ENCODE measurements at places on chromosomes 7 and 10. TPM values are rescaled to one million over a fixed set of nuclear protein-coding genes. Genes with fewer than 3 reads are reported as not detected.

DNA sequence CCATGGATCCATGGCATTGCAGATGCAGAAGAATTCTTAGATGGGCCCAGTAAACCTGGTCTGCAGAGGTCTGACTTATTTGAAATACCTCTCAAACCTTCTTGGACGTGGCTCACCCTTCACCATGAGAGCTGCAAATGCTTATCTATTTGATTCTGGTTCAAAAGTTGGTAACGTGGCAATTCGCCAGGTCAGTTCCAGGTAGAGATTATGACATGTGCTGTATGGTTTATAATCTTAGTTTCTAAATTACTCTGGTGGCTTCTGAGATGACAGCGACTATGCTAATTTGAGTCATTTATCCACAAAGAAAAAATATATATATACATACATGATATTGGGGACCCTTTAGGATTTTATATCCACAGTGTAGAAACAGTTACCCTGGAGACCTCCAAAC lies 68.8 kb downstream of the NRP1 start:
- DNase-seq = no peak

DNA sequence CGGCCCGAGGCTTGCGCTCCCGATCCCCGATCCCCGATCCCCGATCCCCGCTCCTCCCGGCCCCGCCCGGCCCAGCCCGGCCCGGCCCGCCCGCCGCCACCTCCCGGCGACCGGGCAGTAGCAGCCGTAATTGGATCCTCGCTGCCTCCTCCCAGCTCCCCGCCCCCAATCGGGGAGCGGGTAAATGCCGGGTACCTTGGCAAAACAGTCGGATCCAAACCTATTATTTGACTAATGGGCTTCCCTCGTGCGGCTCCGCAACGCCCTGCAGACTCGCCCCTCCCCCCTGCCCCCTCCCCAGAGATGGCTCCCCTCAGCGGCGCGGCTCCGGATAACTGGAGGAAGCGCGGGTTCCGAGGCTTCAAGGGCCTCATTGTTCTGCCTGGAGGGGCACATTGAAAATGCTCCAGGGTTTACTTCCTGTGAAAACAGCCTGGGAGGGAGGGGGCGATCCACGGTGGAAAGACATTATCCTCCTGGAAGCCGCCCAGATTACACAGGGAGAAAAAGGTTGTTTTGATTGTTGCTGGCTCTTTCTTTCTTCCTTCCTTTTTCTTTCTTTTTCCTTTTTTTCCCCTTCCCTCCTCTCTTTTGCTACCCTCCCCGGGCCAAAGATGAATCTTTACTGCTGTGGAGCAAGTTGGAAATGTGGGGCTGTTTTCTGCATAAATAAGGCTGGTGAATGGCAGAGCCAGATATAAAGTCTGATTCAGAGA lies 94.7 kb upstream of the ZMIZ1 start:
- DNase-seq = peak; percentile 74

GRCh38 chr7:128928882-128929788 lies 8.6 kb upstream of the IRF5 start:
- DNase-seq = no peak

DNA sequence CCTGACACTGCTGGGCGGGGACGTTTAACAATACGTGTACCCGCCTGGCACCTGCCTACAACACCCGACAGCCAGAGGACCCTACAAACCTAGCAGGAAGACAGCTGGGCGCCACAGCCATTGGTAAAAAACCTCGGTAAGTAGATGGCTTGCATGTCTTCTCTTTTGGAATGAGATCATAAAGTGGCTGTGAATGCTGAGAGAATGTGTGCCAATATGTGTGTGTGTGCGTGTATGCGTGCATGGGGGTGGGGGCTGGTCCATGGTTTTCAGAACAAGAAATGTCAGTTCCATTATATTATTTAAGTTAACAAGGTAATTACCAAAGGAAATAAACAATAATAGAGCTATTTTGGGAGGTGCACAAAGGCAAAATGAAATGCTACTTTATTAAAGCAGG lies 39.2 kb downstream of the PAPOLB start:
- DNase-seq = no peak

- DNase-seq = no peak
Measured at GRCh38 chr7:55105952-55106351, 87.1 kb downstream of the EGFR start.

GRCh38 chr10:104277785-104278184 lies 8.8 kb downstream of the GSTO2 start:
- no peak for DNase-seq

DNA sequence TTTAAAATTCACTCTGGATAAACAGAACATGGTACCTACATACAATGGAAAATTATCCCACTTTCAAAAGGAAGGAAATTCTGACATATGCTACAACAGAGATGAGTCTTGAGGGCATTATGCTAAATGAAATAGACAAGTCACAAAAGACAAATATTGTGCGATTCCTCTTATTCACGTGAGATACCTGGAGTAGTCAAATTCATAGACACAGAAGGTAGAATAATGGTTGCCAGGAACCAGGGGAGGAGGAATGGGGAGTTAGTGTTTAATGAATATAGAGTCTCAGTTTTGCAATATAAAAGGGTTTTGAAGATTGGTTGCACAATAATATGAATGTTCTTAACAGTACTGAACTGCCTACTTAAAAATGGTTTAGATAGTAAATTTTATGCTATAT lies 69.8 kb upstream of the WAC start:
- no peak for DNase-seq

- DNase-seq = no peak
Measured at GRCh38 chr7:99863847-99864440, 12.9 kb downstream of the OR2AE1 start.

DNA sequence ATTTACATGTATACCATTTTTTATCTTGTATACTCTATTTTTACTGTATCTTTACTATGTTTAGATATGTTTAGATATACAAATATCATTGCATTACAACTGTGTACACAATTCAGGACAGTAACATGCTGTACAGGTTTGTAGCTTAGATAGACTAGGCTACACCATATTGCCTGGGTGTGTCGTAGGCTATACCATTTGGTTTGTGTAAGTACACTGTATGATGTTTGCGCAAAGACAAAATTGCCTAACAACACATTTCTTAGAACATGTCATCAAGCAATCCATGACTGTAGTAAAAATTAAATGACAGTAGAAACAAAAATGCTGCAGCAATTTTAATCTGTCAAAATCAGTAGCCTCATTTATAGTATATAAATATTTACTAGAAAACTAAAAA lies 812.2 kb downstream of the GRM8 start:
- DNase-seq = no peak

GRCh38 chr10:13674645-13675588 lies 88.2 kb downstream of the PRPF18 start:
- DNase-seq = no peak

- DNase-seq = no peak
Measured at GRCh38 chr10:34049887-34050286, 715.4 kb upstream of the NRP1 start.

- no peak for DNase-seq
Measured at GRCh38 chr10:30789806-30790205, 160.3 kb upstream of the LYZL2 start.

GRCh38 chr10:25972631-25973030 lies 38.6 kb downstream of the MYO3A start:
- DNase-seq = no peak

DNA sequence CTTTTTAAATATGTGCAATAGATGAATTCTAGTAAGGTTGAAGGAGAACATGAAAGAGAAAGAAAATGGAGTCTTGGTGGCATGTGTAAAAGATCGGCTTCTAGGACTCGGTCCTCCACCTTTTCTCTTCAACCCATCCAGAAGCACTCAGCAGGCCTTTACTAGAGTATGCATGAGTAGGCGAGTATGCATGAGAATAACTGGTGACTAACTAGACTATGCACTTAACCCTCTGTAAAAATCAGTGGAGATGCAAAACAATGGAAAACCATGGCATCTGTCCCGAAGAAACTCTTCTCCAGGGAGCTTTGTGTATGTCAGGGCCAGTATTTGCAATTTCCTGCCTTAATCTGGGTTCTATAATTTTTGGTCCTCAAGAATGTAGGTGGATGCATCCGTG lies 40.0 kb upstream of the GRB10 start:
- DNase-seq = no peak

GRCh38 chr7:87152897-87153641 lies 816 bp downstream of the DMTF1 start:
- DNase-seq = peak; percentile 57

DNA sequence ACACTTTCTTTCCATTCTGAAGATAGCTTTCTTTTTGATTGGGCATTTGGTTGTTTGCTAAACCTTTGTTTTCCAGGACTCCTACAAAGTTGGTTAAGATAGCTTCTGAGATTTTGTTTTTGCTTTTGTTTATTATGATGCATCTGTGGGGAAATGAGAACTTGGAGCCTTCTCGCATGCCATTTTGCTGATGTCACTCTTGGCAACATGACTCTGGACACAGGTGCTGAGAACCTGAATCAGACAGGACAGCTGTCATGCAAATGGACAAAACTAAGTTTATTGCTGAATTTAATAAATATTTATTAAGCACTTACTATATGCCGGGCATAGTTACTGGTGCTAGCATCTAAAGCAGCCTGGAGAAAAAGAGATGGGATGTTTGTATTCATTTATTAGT lies 274.1 kb downstream of the ZEB1 start:
- DNase-seq = no peak

DNA sequence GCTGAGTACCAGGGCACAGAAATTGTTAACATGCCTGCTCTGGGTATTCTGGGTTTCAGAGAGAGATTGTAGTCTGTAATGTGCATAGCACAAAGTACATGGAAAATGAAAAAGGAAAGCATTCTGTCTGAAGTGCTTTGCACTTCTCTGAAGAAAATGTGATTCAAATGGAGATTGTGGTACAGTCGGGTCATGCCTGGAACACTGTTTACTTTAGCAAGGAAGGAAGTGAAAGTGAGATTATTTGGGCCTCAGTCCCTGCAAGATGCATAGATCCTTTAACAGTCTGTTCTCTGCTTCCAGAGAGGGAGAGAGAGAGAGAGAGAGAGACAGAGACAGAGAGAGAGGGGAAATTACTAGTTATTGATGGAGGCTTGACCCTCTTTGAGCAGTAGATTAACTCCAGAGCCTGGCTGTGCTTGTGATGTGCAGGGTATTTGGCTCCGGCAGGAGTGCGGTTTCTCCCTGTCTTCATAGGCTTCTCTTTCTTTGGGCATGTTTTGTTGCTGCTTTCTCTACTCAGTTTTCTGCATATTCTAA lies 5.4 kb downstream of the VWC2 start:
- DNase-seq = no peak

DNA sequence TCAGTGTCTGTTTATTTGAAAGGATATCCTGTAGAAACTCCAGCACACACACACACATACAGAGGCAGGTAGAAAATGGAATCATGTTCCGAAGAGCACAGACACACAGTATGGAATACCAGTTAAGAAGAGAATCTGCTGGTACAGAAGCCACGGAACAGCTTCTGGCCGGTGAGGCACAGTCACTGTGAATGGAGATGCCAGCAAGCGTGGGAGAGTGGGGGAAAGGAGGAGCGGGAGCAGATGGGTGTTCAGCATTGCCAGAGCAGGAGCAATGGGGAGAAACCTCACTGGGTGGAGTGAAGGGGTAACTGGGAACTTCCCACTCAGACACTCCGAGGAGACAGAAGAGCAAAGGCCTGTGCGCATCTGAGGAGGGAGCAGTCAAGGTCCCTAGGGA lies 9.5 kb upstream of the IMPDH1 start:
- no peak for DNase-seq

DNA sequence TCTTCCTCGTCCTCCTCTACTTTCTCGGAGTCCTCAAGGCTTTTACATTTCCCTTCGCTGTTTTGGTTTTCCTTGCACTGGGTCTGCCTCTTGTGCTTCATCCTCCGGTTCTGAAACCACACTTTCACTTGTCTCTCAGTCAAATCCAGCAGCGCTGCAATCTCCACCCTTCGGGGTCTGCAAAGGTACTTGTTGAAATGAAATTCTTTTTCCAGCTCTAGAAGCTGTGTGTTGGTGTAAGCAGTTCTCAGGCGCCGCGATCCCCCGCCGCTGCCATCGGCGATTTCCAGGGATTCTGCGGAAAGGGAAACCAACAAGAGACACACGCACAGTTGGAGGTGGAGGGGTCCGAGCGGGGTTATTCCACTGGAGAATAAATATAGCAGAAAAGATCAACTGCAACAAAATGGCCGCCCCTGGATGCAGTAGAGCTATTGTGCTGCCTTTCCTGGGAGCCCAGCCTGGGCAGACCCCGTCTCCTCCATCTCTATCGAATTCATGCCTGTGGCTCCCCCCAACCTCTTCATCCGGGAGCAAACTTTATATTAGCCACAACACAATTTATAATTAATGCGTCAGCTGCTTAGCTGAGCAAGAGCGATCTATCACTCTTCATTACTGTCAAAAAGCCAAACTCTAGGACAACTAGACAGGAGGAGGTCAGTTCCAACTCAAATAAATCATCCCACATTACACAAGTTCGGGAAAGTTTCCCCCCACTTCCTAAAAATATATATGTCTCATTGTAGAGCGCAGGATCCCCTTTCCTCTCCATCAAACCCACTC lies 1.1 kb downstream of the HOXA2 start:
- DNase-seq = no peak

DNA sequence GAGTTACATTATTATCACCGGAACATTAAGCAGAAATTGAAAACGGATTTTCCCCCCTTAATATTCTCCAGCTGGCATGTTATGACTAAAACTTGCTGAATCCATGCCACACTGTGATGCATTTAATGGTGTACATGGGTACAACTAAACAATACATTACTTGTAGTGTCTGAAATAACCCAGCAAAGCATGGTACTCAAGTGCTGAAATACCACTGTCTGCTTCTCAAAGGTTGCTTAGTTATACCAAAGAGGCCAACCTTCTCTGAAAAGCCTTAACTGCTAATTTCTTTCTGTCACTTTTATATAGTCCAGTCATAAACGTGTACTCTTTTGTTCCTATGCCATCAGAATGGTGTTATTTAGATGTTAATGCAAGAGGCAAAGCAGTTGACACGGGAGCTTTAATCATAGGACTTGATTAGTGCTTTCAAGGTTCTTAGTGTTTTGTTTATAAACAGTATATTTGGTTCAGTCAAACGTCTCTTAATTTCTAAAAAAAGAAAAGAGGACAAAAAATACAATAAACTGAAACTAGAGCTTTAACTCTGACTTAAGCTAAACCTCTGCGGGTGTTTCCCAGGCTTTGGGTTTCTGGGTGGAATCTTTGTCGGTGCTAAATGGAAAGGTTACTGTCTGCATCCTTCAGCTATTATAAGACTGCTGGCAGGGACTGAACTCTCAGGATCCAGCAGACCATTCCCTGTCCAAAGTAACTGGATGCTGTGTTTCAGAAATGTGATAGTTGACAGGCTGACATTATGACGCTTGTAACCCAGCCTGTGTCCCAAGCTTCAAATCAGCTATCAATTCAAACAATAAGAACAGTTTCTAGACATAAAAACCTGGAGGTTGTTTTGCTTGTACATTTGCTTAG lies 202.6 kb downstream of the PPP1R3A start:
- DNase-seq = no peak

The SMKR1 gene
- 210 TPM for total RNA-seq

The VWDE gene
- 3.3 TPM for total RNA-seq

The LIPN gene
- 0.31 TPM for total RNA-seq

The HPSE2 gene
- 2.5 TPM for total RNA-seq

The CTTNBP2 gene
- total RNA-seq = 3.4 TPM

The PDE1C gene
- 9.5 TPM for total RNA-seq

The ZNF365 gene
- total RNA-seq = 2.8 TPM

The TRIL gene
- total RNA-seq = 1.3 TPM

The NPC1L1 gene
- total RNA-seq = 0.37 TPM

The HMX3 gene
- total RNA-seq = 0.25 TPM
